ENCODE measurements at places on chromosomes 4 and X.

DNA sequence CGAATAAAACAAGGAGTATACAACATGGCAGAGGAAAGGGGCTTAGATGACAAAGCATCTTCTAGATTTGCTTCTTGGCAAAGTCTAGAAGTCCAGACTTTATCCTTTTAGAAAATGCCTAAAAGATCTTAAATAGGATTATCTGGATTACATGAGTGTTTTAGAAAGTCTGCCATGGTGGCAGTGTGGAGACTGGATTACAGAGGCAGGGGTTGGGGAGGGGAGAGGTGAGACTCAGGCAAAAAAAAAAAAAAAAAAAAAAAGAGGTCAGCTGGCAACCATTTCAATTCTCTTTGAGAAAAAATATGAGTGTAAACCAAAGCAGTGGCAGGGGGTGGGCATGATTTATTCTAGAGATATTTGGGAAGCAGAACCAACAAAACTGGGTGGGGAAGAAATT, 17.4 kb downstream of the ZNF827 start:
- DNase-seq = no peak

DNA sequence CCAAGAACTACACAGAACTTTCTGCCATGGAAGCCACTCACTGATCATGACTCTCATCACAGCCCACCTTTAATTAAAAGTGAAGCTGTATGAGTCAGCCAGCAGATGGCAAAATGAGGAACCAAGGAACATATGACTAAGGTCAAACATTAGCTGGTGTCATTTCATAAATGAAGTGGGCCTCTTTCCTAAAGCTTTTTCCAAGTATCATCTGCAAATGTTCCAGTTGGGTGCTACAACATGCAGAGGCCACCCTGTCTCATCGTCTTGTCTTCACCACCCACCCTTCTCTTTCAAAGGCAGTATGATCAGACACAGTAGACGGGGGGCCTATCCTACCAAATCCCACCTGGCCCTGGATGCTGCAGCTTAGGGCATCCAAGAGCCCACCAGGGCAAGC, 9.2 kb upstream of the EOLA1 start:
- peak; percentile 64 for DNase-seq

DNA sequence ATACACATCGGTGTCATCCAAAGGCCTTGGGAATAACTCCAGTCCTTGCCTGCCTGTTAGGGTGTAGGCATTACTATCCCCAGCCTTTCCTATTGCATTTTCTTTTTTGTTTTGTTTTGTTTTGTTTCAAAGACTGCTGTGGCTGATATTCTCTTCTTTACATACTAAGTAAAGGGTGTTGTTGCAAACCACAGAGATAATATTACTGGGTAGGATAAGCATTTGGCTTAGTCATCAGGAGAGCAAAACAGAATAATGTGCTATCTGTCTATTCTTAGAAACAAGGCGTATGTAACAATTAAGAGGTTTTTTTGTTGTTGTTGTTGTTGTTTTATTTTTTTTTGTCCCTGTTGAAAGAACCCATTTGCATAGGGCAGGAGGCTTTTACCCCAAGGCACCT, 41.8 kb downstream of the UGT2B28 start:
- DNase-seq = no peak

GRCh38 chrX:137896123-137896522, 330.2 kb downstream of the ZIC3 start:
- no peak for DNase-seq

DNA sequence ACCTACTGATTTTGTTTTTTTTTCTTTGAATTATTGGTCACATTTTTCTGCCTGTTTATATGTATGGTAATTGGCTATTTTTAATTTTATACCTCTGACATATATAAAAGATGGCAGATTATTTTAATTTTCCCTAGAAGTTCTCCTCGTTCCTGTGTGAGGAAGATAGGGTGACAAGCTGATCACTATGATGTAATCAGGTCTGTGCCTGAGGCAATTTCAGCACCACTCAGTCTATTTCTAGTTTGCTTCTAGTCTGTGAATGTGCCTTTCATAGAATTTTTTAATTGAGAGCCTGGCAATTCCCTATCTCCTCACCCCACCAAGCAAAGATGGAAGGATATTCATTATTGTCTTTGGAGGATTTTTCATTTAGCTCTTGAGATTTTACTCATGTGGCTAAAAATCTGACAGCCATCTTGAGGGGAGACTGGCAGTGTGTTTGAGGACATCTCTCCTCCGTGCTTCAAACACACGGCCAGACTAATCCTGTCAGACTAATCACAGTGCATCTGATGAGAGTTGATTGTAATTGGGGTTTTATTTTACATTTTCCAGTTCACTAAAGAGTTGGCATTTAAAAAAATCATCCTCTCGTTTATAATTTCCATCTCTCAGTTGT, 500.3 kb downstream of the TRIML1 start:
- DNase-seq = no peak

DNA sequence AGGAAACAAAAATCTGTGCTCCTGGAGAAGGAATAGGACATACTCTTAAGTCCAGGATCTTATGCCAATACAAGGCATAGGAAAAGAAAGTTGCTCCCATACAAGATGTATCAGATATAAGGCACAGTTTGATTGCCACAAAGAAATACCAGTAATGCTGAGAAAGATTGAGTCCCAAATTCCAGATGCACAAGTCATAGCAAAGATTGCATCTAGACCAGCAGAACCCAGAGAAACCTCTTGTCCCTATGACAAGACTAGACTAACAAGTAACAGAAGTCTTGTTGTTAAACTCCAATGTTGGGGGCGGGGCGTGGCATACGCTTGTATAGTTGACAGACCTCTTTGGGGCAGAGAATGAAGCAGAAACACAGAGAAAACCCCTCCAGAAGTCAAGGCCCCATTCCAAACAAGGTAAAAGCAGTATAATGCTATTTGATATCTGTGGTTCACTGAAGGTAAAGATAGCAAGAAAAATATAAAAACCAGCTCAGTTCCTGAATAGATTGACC, 671.5 kb upstream of the GRIA3 start:
- no peak for DNase-seq

- peak; percentile 60 for DNase-seq
These were observed 1.6 kb downstream of the SEPTIN11 start for GRCh38 chr4:76950956-76951671.

DNA sequence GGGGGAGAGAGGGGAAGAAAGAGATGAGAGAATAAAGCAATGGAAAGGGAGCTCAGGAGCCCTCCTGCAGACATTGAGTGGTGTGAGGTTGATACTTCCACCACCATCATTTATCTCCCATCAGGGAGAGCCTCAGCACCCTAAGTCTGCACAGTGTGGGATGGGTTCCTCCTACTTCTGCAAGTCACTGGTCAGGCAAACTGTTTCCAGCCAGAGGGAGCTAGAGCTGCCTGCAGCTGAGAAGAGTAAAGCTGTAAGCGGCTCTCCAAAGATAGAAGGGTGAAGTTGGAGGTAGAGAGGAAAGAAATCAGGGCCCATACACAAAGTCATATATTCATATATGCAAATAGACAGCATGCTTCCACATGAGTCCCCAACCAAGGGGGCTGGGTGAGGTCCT, 21.9 kb upstream of the ZNF81 start:
- peak; percentile 36 for DNase-seq

- peak; percentile 34 for DNase-seq
These were observed 122.5 kb downstream of the NFKB1 start for GRCh38 chr4:102623622-102624021.

DNA sequence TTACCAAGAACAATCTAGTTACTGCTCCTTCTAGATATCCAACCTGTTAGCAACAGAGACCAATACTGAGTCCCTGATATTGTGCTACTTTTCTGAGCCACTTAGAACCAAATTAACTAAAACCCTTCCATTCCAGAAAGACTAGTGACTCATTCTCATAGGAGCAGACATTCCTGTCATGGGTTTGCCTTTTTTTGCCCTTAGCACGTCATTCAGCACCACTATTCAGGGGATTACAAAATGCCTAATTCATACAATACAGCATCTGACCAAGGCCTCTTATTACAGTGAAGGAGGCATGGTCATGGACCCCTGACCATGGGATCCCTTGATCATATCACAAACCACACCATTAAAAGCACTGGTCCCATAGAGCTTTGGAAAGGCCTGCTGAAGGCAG, 123.8 kb upstream of the CXCL13 start:
- DNase-seq = no peak

- DNase-seq = no peak
These were observed 11.8 kb downstream of the RASL11B start for GRCh38 chr4:52873861-52874343.

GRCh38 chrX:16628946-16629595, 20.9 kb upstream of the S100G start:
- no peak for DNase-seq

- DNase-seq = no peak
These were observed 252.5 kb downstream of the BCOR start for GRCh38 chrX:39845233-39845632.

GRCh38 chrX:118346258-118347094, 570 bp downstream of the WDR44 start:
- no peak for DNase-seq

- DNase-seq = peak; percentile 90
These were observed 88.5 kb downstream of the KIT start for GRCh38 chr4:54746218-54746617.

- DNase-seq = no peak
These were observed 5.8 kb upstream of the G3BP2 start for GRCh38 chr4:75678965-75679364.

- DNase-seq = no peak
These were observed 219.1 kb downstream of the ZNF674 start for GRCh38 chrX:46326161-46326560.

DNA sequence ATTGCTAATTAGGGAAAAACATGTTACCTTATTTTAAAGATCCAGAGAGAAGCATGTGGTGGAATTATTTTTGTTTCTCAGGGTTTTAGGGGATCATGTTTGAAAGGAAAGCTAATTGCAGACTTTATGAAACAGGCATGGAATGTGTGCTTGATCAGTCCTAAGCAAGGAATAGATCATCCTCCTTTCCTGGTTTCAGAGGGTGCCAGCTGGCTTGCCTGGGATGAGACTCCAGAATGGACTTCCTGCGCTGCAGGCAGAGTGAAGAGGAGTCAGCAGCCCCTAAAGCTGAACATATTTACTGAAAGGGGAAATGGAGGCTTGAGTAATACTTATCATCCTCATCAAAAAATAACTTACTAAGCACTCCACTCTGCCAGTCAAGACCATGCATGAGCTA, 13.3 kb downstream of the FGF5 start:
- no peak for DNase-seq

DNA sequence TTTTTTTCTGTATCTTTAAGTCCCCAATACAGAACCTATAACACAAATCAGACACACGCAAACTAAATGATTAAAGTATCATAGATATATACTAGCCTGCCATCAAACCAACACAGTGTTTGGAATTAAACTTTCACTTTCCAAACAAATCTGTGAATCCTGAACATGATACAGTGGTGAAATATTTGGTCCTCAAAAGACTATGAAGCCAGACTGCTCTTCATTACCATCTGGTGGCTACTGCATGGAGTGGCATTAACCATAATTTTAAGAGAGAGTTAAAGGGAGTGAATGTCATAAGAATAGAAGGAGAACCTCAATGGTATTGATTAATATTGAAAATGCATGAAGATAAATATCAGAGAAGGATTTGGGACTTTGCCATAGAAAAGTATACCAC, 9.2 kb upstream of the GABRA4 start:
- no peak for DNase-seq

- DNase-seq = no peak
These were observed 557.2 kb upstream of the GRID2 start for GRCh38 chr4:91746551-91746950.

- no peak for DNase-seq
These were observed 133.9 kb downstream of the HMX1 start for GRCh38 chr4:8737601-8738279.

GRCh38 chr4:144644368-144645101, 1.4 kb upstream of the HHIP start:
- no peak for DNase-seq

DNA sequence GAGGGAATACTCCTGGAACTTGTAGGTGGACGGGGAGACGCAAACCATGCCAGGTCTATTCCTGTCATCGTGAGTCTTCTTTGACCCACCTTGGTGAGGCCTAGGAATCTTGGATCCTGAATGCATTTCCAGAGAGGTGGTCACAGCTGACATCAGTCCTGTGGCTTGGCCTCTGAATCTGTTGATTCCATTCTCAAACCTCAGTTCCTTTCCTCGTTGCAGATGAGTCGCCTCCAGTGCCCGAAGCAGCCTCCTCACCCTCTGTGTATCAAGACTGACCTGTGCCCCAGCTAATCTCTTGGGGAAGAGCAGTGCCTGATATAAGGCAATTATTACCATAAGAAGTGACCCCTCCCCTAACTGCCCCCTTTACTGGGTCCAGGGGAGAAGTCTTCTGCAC, 118.1 kb downstream of the SMIM20 start:
- DNase-seq = no peak

DNA sequence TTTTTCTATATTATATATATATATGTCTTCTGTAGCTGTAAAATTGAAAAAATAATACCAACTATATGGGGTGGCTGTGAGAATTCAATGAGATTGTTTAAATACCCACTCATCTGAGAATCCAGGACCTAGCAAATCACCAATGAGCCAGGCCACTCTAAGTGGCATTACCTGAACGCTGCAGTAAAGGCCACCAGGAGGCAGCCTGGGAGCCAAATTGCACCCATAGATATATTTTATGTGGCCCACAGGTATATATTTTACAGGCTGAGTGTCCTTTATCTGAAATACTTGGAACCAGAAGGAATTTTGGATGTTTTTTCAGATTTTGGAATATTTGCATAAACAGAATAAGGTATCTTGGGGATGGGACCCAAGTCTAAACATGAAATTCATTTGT, 58.2 kb upstream of the C4orf50 start:
- no peak for DNase-seq

GRCh38 chrX:95076449-95076848, 1402.4 kb downstream of the FAM133A start:
- DNase-seq = peak; percentile 30

GRCh38 chr4:99816545-99817308, at the start of gene DAPP1:
TSS of gene DAPP1 (plus strand) at chr4:99816827. CDS start at chr4:99816914, 87 bp downstream.
- peak; percentile 52 for DNase-seq

DNA sequence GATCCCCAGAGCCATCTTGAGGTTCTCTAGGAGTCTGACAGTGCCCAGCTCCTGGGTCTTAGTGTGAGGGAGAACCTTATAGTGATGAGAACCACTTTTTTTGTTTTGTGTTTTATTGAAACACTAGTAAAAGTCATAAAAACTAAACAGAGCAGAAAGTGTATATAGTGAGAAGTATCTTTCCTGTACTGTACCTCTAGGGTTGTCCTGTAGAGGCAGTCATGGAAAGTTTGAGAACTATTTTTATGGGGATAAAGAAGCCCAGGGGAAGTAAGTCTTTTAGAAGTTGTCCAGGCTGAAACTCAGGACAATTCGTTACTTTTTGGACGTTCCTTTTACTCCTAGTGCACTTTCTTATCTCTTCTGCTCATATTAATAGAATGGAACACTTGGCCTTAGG, 40.9 kb downstream of the ADH5 start:
- no peak for DNase-seq

DNA sequence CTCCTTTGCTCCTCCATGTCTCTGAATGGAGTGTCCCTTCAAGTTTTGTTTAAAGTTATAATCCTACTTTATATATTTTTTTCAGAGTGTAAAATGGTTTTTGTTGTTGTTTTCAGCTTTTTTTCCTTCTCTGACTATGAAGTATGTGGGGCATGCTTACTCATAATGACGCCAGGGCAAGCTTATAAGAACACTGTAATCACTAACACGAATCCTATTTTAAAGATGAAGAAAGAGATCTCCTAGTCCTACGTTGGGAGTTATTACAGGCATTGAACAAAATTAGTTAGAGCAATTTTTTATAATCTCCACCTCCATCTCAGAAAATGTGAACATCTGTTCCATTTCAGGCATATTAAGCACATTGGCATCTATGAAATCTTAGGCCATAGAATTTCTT, 268.1 kb upstream of the MAGEB2 start:
- DNase-seq = no peak

GRCh38 chr4:53088152-53088551, 226.0 kb downstream of the RASL11B start:
- no peak for DNase-seq
